ENCODE measurements at places on chromosomes 5 and 9.

DNA sequence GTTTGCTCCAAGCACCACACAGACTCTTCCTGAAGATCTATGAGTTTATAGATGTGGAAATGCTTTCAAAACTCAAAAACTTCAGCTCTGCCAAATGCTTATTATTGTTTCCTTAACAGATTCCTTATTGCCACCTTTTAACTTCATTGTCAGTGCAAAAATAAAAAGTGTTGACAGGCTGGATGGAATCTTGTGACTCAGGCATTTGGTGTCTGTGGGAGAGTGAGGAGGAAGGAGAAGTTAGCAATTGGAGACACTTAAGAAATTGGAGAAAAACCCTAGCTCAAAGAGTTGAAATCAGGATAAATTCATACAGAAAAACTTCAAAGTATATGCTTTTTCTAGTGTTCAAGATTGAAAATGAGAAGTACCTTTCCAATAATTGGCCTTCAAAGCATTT is 140.6 kb upstream of the PUM3 start:
- no peak for DNase-seq

GRCh38 chr5:38660194-38660668 is 103.8 kb upstream of the LIFR start:
- DNase-seq, result no peak

GRCh38 chr9:37408933-37409710 is 13.4 kb upstream of the GRHPR start:
- peak; percentile 22 for DNase-seq

- DNase-seq, result no peak
These were observed 66.7 kb upstream of the TBC1D9B start for GRCh38 chr5:179974246-179974945.

- no peak for DNase-seq
These were observed 407.1 kb upstream of the TRPC7 start for GRCh38 chr5:136772491-136772890.

GRCh38 chr9:98037357-98037756 is 19.2 kb upstream of the NANS start:
- no peak for DNase-seq

DNA sequence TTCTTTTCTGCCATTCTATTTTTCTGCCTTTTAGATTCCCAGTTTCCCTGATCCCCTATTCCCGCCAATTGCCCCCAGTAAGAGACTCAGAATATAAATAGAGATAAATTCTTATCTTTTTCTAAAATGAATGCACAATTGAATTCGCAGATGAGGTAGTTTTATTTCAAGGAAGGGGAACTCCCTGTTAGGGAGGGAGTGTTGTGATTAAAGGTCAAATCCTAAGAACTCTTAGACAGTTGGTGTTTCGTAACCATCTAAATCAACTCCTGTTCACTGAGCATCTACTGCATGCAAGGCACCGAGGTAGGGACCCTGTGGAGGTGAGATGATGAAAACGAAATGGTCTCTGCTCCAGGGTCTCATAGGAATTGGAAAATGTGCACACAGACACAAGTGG is 7.7 kb upstream of the MAP3K1 start:
- no peak for DNase-seq

GRCh38 chr5:150783422-150783928 is 4.9 kb downstream of the SMIM3 start:
- peak; percentile 31 for DNase-seq

- no peak for DNase-seq
These were observed 3.4 kb upstream of the ROPN1L start for GRCh38 chr5:10438301-10438700.

- DNase-seq, result no peak
These were observed 5.1 kb downstream of the AMACR start for GRCh38 chr5:34002629-34003328.

DNA sequence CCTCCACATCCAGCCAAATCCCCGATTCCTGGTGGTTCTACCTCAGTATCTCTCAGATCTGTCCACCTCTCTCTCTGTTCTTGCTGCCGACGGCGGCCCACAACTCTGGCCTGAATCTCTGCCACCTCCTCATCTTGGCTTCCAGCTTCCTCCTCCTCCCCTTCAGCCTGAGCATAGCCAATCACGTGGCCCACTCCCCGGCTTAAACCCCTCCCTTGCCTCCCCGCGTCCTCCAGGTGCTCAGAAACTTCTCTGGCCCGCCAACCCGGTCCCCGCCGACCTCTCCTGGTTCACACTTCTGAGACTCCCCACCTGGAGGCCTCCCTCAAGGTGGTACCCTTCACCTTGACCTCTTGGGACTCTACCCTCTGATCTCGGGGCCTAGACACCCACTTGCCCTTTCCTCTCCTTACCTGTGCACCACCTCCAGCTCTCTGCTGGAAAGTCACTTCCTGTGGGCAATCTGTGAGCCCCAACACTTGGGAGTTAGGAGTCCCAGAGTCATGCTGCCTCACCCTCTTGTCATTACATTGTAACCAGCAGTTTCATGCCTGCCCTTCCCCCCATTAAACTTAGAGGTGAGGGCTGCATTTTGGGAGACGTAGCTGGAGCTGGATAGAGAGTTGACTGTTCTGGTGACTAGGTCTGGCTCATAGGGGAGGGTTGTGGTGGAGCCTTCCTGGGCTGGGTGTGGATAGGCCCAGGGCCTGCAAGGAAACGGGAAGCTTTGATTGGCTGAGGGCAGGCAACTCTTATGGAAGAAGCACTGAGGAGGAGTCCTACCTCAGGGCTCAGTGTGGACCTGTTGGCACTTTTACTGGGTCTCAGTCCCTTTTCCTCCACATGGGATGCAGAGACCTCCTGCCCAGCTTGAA is 4.5 kb upstream of the SET start:
- peak; percentile 53 for DNase-seq

DNA sequence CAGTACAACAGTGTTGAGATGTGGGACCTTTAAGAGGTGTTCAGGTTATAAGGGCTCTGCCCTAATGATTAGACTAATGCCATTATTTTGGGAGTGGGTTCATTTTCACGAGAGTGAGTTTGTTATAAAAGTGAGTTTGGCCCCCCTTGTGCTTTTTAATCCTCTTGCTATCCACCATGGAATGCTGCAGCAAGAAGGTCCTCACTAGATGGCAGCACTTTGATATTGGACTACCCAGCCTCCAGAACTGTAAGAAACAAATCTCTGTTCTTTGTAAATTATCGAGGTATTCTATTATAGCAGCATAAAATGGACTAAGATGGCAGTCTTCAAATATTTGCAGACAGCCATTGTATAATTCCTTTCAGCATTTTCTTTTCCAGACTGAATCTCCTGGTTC is 212.4 kb downstream of the LRRC70 start:
- no peak for DNase-seq

- DNase-seq, result no peak
These were observed 38.5 kb downstream of the CERT1 start for GRCh38 chr5:75472973-75473372.

- no peak for DNase-seq
These were observed 175.1 kb upstream of the DAB2 start for GRCh38 chr5:39599721-39600431.

DNA sequence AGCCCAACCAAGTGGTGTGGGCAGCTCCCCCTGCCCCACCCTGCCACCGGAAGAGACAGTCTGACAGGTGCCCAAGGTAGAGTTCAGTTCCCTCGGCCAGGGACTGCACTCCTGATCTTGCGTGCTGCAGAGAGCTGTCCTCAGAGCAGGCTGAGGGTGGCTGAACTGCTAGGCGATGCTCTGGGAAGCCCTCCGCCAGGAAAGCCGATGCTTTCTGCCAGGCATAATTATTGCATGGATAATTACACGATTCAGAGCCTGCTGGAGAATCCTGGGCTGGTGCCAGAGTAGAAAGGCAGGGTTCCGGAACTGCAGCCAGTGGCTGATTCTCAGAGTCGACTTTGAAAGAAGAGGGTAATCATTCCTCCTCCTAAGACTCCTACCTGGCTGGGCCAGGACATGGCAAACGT is 19.3 kb downstream of the KCNIP1 start:
- no peak for DNase-seq

DNA sequence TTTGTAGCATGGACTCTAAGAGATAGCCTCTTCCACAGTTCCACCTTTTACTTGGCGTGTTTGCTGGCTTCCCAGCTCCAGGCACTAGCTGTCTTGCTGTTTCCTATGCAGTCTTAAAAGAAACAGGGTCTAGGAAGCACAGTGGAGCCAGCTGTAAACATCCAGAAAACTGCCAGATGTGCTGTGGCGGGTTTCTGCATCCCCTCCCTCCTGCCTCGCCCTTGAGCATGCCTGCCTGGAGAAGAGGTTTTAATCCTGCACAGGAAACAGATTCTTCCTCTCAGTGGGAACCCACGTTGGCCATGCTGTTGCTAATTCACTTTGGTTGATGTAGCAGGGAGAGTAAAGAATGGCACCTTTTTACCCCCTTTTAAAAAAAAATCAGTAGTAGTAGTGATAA is 121.3 kb downstream of the RPS23 start:
- DNase-seq, result no peak

- DNase-seq, result no peak
These were observed 11.3 kb downstream of the NINJ1 start for GRCh38 chr9:93122721-93123221.

DNA sequence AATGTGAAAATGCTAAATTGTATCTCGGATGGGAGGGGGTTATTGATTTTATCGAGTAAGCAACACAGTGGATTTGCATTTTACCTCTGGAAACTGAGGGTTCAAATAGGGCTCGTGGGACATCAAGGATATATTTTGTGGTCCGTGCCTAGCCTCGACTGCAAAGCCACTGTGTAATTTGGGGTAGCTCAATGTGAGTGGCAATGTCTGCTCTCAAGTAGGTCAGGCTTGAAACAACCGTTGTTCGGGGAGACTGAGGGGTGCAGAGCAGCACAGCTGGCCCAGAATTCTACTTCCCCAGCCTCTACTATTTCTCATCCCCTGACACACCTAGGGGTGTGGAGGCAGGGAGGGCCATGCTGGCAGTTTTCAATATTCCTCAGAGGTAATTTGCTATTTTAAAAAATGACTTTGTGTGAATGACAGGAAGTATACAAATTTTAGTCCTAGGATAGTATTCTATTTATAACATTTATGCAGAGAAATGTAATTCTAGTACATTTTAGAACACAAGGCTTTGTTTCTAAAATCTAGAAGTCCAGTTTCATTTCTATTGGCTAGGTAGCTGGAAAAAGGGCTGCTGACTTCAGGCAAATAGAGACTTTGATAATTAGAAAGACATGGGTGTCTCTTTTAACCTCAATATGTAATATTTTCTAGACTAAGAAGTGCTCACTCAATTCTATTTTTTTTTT is 1.4 kb upstream of the DAB2 start:
- DNase-seq, result no peak

DNA sequence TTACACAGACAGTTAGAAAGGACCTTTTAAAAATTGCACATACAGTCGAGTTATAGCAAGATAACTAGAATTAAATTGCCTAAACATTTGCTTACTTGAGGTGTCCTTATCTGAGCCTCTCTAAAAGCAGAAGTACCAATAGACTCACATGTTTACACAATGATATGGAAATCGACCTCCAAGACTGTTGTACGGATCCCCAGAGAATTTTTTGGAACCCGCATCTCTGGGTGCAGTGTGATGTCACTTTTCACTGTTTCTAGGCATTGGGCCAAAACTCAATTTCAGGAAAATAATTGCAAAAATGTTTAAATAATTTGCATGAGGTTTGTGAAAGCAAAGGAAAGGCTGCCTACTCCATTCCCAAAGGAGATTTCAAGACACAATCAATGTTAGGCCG is 63.1 kb upstream of the ATG10 start:
- DNase-seq, result no peak

GRCh38 chr5:116315531-116315930 is 230.7 kb downstream of the COMMD10 start:
- no peak for DNase-seq

GRCh38 chr5:73437101-73437776 is 11.3 kb downstream of the FOXD1 start:
- DNase-seq, result no peak

- DNase-seq, result no peak
These were observed 413.6 kb upstream of the GRAMD2B start for GRCh38 chr5:126009566-126009965.

DNA sequence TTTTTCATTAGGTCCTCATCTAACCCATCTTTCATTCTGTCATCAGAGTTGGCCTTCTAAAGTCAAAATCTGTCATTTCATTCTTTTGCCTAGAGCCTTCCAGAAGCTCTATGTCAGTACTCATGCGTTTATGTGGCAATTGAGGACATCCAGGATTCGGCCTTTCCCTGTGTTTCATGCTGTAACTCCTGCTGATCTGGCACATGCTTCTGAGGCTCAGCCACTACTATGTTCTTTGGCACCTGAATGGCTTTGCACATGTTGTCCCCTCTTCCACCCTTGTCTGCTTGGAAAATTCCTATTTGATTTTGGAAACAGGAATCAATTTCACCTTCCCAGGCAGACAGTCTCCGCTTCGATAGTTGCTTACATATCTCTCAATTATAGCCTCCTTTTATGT is 84.9 kb downstream of the GDNF start:
- no peak for DNase-seq

Measured in stimulated activated CD4-positive, alpha-beta T cell treated with anti-CD3 and anti-CD28 coated beads, TNF-alpha, amount 100 ng/mL, for 1 hour (primary cell).